ENCODE measurements at places on chromosomes 3 and 15.

DNA sequence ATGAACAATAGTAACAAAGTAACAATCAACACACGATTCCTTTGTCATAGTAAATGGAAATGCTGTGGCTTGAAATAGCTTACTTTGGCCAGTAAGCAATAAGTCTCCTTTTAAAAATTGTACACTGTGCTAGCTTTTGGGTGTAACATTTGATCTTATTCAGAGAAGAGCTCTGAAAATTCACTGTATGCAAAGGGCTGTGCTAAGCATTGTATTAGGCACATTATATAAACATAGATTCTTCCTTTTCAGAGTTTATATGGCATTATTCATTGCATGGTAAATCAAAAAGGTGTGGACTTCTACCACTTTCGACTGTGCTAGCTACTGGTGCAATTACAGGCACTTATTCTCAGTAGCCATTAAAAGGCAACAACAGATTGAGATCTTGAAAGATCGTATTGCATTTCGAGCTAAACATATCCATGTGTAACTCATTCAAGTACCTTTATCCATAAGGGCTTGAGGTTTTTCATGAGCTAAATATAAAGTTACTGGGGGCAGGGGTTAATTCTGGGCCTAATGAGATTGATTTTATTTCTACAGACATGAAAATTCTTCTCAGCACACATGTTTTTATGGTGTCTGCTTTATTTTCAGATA lies 246.8 kb downstream of the NR1D2 start:
- DNase-seq, result no peak

DNA sequence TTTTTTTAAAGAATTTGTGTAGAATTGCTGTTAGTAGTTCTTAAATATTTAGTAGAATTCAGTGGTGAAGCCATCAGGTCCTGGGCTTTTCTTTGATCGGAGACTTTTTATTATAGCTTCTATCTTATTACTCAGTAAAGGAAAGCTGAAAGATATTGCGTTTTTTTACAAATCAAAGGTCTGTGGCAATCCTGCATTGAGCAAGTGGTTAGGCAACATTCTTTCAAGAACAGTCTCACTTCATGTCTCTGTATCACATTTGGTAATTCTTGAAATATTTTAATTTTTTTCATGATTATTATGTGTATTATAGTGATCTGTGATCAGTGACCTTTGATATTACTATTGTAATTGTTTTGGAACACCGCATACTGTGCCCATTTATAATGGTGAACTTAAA lies 140.8 kb downstream of the UNC13C start:
- no peak for DNase-seq

GRCh38 chr15:48112242-48112641 lies 8.5 kb upstream of the SLC24A5 start:
- no peak for DNase-seq

DNA sequence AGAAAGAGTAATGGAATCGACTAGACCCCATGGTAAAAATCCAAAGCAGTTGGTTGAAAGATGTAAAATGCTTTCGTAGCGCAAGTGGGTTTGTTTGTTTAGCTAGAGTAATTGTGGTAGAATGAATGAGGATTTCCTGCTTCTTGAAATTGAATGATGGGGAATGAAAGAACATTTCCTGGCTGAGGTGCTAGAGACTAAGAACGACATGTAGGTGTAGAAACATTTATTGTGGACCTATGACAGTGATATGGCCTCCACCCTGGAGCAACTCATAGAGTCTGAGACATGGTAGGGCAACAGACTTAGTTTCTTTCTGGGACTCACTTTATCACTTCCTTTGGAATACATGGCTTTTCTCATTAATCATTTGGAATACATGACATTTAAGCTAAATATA lies 467.6 kb upstream of the CFAP20DC start:
- no peak for DNase-seq

DNA sequence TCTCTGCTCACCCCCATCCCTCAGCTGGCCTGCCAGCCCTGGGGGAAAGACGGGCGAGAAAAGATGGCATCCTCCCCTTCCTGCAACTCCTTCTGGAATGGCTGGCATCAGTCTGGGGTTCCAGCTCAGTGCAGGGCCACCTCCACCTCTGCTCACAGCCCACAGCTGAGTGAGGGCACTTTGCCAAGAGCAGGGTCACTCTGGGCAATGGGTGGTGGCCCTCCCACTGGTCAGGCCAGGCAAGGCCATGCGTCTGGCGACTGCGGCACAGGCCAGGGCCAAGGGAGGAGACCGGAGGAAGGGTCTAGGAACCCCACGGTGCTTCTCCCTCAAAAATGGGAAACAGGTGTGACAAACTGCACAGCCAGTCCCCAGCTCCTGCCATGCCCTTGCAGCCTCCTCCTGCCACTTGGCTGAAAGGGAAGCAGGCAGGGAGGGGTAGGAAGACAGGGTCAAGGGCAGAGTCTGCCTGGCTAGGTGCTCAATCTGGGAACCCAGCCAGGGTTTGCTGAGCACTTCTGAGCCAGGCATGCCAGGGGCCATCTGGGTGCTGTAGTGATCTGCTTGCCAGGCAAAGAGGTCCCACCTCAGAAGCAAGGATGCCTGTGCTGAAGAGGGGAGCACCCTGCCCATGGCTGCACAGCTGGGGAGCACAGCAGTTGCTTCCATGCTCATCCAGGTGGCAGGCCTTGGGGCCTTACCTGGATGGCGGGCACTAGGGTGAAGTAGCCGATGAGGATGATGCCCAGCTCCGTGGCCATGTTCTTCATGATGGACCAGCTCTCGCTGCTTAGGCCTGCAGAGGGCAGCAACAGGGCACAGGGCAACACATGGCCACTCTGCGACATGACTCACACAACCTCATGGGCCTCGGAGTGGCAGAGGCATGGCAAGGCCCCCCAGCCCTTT lies 41.2 kb downstream of the PTPN23 start:
- no peak for DNase-seq

- DNase-seq, result no peak
Observed at GRCh38 chr15:97189162-97189780, 771.2 kb upstream of the ARRDC4 start.

GRCh38 chr3:16460273-16460672 lies 53.2 kb downstream of the RFTN1 start:
- no peak for DNase-seq

GRCh38 chr3:59456852-59457485 lies 407.1 kb upstream of the CFAP20DC start:
- DNase-seq, result peak; percentile 57

DNA sequence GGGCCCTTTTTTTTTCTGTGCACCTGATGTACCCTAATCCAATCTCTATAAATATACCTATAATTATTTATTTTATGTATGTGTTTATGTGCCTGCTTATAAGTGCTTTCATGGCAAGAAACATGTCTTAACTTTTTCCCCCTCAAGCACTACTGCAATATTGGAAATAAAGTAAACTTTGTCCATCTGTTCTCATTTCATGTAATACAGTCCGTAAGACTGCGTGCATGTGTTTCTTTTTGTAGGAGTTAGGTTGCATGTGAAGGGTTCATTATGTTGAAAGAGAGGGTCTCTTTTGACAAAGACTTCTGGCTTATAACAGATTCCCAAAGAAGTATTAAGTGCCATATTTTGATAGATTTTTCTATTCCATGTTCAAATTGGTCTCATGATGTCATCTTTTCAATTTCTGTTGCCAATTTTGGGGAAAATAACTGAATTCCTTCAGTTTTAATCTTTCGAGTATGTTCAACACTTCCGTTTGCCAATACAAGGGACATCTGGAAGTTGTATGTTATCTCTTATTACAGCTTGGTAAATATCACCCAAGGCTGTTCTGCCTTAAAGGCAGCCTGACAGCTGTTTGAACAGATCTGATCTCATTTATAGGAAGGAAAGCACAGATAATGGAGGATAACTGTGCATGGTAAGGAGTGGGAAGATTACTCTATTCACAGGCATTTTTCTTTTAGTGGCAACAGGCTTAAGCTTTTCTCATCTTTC lies 273.1 kb upstream of the SGO1 start:
- no peak for DNase-seq

DNA sequence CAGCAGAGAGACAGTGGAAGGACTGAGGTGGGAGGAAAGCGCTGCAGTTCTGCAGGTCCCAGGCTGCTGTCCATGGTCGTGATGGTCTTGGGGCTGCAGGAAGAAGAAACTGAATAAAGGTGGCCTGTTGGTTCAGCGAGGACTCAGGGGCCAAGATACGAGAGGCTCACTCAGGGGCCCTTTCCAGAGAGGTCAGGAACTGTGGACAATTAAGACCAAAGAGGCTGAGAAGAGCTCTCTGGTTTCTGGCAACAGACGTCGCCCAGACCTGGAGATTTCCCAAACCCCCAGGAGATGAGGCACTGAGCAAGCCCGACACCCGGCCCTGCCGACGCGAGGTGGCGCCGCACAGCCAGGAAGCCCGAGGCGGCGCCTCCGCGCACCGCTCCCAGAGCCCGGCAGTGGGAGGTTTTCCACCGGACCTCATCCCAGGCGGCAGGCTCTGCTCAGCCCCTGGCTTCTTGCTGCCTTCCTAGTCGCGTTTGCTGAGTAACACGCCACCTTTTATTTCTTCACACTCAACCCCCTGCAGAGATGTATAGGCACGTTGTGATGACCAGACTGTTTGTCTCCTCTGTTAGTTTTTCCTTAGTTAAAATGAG lies 56.4 kb upstream of the ARRDC4 start:
- peak; percentile 18 for DNase-seq

DNA sequence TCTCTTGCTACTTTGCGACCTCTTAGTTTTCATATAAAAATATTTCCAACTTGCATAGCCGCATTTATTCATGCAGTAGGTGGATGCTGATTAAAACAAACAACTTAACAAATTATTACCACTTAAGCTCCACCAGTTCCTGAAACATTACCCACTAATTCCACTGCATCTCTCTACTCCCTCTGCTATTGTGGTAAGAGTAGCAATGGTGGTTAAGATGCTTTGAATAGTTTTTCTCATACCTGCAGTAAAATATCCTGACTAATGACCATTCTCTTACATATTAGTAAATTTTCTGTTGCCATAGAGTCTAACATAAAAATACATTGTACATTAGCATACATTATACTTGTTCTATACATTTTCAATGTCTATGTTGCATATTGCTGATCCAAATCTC lies 397.6 kb upstream of the PLSCR5 start:
- no peak for DNase-seq

GRCh38 chr3:127848131-127849129 lies 26.1 kb upstream of the MGLL start:
- no peak for DNase-seq

DNA sequence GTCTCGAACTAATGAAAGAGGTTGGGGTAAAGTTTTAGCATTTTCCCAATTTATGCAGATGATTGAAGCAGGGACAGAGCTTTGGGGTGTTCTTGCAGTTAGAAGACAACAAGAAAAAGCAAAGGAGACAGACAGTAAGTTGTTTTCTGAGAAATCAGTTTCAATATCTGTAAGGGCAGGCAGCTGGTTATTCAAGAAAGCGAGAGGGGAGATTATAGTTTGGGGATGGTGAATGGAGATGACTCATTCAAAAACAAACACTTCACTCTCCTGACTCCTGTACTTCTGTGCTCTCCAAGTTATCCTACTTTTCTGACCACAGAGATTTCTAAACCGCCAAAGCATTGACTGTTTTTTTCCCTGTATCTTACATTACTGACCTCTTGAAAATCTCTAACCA lies 352.0 kb downstream of the GAP43 start:
- DNase-seq, result no peak
